ENCODE measurements at places on chromosomes 13 and 19.

DNA sequence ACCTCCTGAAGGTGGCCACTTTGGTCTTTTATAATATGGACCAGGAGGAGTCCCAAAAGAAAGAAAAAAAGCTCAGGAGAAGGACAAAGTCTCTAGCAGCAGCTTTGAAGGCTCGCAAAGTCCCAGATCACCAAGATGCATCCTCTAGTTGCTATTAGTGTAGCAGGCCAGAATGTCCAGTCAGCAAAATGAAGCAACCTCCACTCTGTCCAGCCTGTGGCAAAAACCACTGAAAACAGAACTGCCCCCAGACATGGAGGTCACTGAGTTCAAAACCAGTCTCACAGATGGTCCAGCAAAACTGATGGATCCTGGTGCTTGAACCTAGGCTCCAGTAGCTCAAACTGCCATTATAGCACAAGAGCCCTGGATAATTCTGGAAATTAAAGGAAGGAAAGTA is 10.4 kb downstream of the LILRB4 start:
- no peak for DNase-seq
- H3K4me3 ChIP-seq: no peak overlapping the region
- H3K27me3 ChIP-seq: no peaks in the 10 kb centered on the region
- H3K4me1 ChIP-seq: no peaks in the 10 kb centered on the region

DNA sequence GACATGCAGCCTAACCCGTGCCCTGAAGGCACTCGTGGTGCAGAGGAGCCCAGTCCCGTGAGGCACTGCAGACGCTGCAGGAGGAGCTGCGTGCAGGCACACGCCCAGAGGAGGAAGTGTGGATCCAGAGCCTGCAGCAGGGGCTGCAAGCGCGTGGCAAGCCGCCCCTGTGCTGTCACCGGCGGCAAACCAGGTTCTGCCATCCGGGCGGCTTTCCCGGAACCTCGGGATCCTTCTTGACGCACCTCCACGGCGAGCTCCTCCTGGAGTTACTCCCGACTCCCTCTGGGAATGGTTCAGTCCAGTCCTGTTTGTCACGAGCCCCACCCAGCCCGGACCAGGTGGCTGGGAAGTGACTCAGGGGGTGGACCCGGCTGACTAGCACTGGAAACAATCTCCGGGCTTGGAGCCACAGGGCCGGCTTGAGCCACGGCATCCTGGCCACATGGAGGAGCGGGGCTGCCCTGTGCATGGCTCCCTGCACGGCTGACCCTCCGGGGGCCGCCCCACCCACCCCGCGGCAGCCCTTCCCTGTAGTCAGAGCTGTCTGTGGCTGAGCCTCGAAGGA is 10.2 kb downstream of the DPP9 start:
- no peak for DNase-seq
- H3K4me1 ChIP-seq: peaks cover 59% of the 10 kb centered on the region
- peaks cover 38% of the 10 kb centered on the region for H3K36me3 ChIP-seq
- peak overlapping the region; percentile 75 for H3K27ac ChIP-seq
- peak overlapping the region; percentile 25 for H3K4me3 ChIP-seq

DNA sequence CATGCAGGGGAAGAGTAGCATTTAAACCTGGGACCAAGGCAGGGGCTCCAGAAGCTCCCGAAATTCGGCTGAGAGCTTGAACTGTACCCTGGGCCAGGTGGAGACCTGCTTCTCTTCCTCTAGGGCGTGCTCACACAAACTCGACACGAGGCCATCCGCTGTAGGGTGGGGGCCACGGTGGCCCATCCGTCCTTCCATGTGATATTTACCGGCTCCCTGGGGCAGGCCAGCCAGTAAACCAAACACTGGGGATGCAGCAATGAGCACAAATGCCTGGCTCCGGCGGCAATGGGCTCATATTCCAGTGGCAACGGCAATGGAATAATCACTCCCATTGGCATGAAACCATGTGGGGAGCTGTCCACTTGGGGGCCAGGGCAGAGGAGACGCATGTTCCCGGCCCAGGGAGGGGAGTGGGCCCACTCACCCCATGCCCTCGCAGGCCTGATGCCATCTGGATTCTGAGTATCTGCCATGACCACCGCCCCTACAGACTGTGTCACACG is 10.8 kb downstream of the SH3GL1 start:
- no peak for DNase-seq
- no peaks in the 10 kb centered on the region for H3K27me3 ChIP-seq
- peaks cover 64% of the 10 kb centered on the region for H3K4me1 ChIP-seq
- peak overlapping the region; percentile 9 for H3K27ac ChIP-seq
- no peaks in the 10 kb centered on the region for H3K36me3 ChIP-seq

GRCh38 chr19:10343495-10343894 is 4.1 kb upstream of the ICAM3 start:
- peak overlapping the region; percentile 75 for H3K27ac ChIP-seq
- no peak for DNase-seq

DNA sequence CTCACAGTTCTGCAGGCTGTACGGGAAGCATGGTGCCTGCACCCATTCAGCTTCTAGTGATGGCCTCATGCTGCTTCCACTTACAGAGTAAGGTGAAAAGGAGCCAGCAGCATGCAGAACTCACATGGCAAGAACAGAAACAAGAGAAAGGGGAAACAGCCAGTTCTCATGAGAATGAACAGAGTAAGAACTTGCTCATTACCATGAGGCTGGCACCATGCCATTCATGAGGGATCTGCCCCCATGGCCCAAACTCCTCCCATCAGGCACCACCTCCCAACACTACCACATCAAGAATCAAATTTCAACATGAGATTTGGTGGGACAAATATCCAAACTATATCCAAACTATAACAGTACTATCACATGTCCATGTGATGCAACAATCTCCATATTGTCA is 72.1 kb downstream of the KATNAL1 start:
- H3K27me3 ChIP-seq: no peaks in the 10 kb centered on the region
- no peak overlapping the region for H3K4me3 ChIP-seq
- no peaks in the 10 kb centered on the region for H3K4me1 ChIP-seq
- no peak overlapping the region for H3K27ac ChIP-seq

GRCh38 chr13:43848001-43848649 is 31.4 kb downstream of the CCDC122 start:
- peak overlapping the region; percentile 8 for H3K27ac ChIP-seq
- H3K4me1 ChIP-seq: peaks cover 3% of the 10 kb centered on the region
- no peaks in the 10 kb centered on the region for H3K27me3 ChIP-seq

DNA sequence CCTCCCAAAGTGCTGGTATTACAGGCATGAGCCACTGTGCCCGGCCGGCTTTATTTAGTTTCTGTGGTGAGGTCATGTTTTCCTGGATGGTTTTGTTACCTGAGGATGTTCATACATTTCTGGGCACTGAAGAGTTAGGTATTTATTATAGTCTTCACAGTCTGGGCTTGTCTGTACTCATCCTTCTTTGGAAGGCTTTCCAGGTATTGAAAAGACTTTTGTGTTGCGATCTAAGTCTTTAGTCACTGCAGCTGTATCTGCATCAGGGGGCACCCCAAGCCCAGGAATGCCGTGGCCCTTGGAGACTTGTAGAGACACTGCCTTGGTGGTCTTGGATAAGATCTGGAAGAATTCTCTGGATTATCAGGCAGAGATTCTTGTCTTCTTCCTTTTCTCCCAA is 12.8 kb downstream of the BLOC1S3 start:
- no peak overlapping the region for H3K4me3 ChIP-seq
- no peaks in the 10 kb centered on the region for H3K27me3 ChIP-seq
- H3K27ac ChIP-seq: no peak overlapping the region
- H3K4me1 ChIP-seq: no peaks in the 10 kb centered on the region

GRCh38 chr19:32342695-32343094 is 2.7 kb upstream of the ZNF507 start:
- H3K4me3 ChIP-seq: no peak overlapping the region
- no peaks in the 10 kb centered on the region for H3K27me3 ChIP-seq
- no peak overlapping the region for H3K27ac ChIP-seq

GRCh38 chr13:45332036-45332830 is 8.8 kb downstream of the TPT1 start:
- H3K36me3 ChIP-seq: peaks cover 19% of the 10 kb centered on the region
- H3K27me3 ChIP-seq: no peaks in the 10 kb centered on the region
- peaks cover 65% of the 10 kb centered on the region for H3K4me1 ChIP-seq
- no peak for DNase-seq
- H3K27ac ChIP-seq: peak overlapping the region; percentile 85
